Placental pericyte (primary cell): ENCODE measurements at places on chromosomes 6 and 20. TPM values are rescaled to one million over a fixed set of nuclear protein-coding genes. Genes with fewer than 3 reads are reported as not detected.

Gene HRH3
- total RNA-seq: not detected in 2 replicates

Gene MRPL2
- 23.5 and 26.3 TPM in 2 replicates for total RNA-seq

Gene TRAPPC3L
- total RNA-seq: under 0.01 TPM in 1 of 2 replicates, not detected in the other

Gene MUC21
- total RNA-seq: not detected in 2 replicates

Gene GGT7
- total RNA-seq: 8.6 and 14.9 TPM in 2 replicates

Gene TBP
- 15.5 and 23.3 TPM in 2 replicates for total RNA-seq

Gene MAS1
- total RNA-seq: not detected in 2 replicates

Gene RBPJL
- total RNA-seq: not detected in 2 replicates

Gene NKAIN4
- 0.57 and 1.1 TPM in 2 replicates for total RNA-seq

Gene RRAGD
- total RNA-seq: 0.22 and 1.4 TPM in 2 replicates

Gene MYL9
- 120 and 127 TPM in 2 replicates for total RNA-seq

Gene SMIM8
- total RNA-seq: 2.6 and 3.3 TPM in 2 replicates

Gene NHLRC1
- 2.0 and 2.4 TPM in 2 replicates for total RNA-seq

Gene SPATA25
- 1.6 and 3.3 TPM in 2 replicates for total RNA-seq

Gene RNF39
- not detected in 2 replicates for total RNA-seq

Gene SLC25A27
- total RNA-seq: 1.1 and 4.0 TPM in 2 replicates

Gene MCHR2
- total RNA-seq: not detected in 2 replicates

Gene DEFB127
- total RNA-seq: not detected in 2 replicates

Gene PRKN
- total RNA-seq: 0.72 TPM in 1 of 2 replicates, not detected in the other

Gene CALHM4
- 0.14 TPM in 1 of 2 replicates, not detected in the other for total RNA-seq

Gene PLTP
- total RNA-seq: 14.6 and 77.5 TPM in 2 replicates

Gene EYA4
- 0.22 and 0.57 TPM in 2 replicates for total RNA-seq

Gene DTD1
- 63.7 and 70.4 TPM in 2 replicates for total RNA-seq

Gene LINC00237
- total RNA-seq: not detected in 2 replicates

Gene ATP6V1G2
- total RNA-seq: 0.43 and 1.5 TPM in 2 replicates

Gene TRERF1
- 2.4 and 13.6 TPM in 2 replicates for total RNA-seq

Gene C20orf141
- not detected in 2 replicates for total RNA-seq
